T follicular helper cell (primary cell): ENCODE measurements at places on chromosomes 3 and 15.
A peak's percentile ranks its signal among the peaks of the same experiment; 100 is the strongest.

DNA sequence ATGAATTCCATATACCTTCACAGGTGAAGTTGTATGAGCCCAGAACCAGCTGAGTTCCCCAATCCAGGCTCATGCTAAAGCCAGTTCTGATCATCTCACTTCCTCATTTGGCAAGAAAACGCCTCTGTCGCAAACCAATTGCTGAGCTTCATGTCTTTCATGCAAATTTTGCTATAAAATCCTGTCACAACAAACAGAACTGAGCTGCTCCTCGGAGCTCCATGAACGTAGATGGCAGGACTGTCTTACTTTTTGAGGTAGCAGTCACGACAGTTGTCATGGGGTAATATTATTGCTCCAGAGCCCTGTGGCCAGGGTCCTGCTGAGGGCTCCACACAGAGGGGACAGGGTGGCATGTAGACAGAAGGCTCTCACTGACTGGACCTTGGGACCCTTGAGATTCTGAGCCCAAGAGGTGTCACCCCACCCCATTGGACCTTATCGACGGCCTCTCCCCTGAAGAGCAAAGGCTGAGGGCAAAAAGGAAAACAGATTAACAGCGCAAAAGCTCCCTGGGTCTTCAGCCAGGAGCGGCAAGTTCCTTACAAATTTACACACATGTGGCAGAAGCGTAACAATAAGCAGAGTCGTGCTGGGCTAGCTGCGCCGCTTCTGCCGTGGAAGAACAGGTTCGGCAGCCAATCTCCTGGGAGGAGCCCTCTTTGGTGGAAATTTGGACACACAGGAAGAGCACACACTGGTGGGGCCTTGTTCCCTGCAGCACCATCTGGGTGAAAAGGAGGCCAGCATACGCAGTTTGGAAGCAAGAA lies 249.2 kb downstream of the OPA1 start:
- no peak for DNase-seq

DNA sequence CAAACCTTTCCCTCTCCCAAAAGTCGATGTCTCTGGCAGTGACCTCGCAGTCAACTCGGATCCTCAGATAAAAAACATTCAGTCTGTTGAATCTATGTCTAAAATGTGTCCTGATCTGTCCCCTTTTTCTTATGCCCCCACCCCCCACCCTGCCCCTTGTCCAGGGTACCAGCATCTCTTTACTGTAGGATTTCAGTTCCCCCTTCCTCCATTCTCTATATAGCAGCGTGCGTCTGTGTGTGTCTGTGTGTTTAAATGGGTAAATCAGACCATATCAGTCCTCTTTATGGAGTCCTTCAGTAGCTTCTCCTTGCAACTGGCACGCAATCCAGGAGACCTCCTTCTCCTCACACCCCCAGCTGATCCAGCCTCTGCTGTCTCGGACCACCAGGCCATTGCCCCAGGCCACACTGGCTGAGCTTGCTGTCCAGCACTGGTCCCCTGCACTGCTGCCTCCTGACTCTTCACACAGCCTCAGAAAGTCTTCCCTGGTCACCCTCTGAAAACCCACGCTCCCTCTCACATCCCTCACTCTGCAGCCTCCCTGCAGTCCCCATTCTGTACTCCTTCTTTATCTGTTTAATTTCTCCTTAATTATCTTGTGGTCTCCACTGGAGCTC lies 1.5 kb downstream of the LRRK1 start:
- DNase-seq = no peak

GRCh38 chr3:134846911-134847317 lies 51.9 kb downstream of the EPHB1 start:
- no peak for DNase-seq

GRCh38 chr3:79052054-79052681 lies 715.6 kb downstream of the ROBO1 start:
- no peak for DNase-seq

- DNase-seq = peak; percentile 45
Observed at GRCh38 chr15:100338971-100339444, 2.8 kb downstream of the ADAMTS17 start.

DNA sequence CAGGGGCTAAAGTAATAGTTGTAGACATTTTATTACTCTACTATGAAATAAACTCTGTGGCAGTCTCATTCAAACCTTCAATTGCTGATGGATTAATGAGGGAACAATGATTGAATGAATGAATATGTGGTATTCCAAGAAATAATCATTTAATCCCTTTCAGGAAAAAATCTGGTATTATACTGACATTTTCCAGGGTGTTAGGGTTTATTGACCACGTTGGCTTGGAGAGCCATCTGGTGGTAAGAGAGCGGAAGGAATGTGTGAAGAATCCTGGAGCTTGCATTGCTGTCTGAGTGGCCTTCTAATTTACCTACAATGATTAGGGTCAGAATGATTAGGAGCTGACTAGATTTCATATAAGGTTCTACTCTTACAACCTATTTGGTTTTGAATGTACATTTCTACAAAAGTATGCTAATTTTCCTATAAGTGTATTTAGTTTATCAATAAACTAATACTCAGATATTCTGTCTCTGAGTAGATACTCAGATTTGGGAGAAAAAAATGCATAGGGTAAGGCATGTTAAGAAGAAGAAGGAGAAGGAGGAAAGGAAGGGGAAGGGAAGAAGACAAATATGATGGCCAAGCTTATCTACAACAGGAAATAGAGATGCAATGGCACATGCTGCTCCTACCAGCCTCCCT lies 249.9 kb downstream of the ROBO1 start:
- no peak for DNase-seq

GRCh38 chr3:13822042-13822441 lies 57.8 kb downstream of the WNT7A start:
- no peak for DNase-seq

- DNase-seq = no peak
Observed at GRCh38 chr3:120039642-120040610, 54.3 kb downstream of the GSK3B start.

GRCh38 chr3:56919797-56920195 lies 118.0 kb upstream of the ARHGEF3 start:
- DNase-seq = no peak

GRCh38 chr3:63689285-63689684 lies 36.8 kb downstream of the SNTN start:
- no peak for DNase-seq

GRCh38 chr3:112519424-112520001 lies 20.2 kb upstream of the BTLA start:
- DNase-seq = peak; percentile 12

DNA sequence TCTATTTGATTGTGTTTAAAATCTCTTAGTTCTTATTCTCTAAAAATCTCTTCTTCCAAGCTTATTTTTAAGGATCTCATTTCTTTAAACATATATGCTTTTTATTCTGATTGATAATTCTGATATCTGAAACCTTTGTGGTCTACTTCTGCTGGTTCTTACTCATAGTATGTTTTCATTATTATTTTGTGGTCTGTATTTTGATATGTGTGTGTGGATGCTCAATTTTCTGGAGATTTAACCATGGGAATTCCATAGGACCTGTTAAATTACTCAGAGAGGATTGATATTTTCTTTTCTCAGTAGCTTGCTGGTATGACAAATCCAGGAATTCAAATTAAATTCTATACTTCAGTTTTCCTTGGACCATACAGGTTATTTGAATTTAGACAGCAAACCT lies 14.7 kb upstream of the HHLA2 start:
- no peak for DNase-seq

- DNase-seq = no peak
Observed at GRCh38 chr3:176796371-176796770, 400.9 kb downstream of the TBL1XR1 start.

GRCh38 chr3:141894524-141895176 lies 18.2 kb downstream of the ATP1B3 start:
- no peak for DNase-seq

DNA sequence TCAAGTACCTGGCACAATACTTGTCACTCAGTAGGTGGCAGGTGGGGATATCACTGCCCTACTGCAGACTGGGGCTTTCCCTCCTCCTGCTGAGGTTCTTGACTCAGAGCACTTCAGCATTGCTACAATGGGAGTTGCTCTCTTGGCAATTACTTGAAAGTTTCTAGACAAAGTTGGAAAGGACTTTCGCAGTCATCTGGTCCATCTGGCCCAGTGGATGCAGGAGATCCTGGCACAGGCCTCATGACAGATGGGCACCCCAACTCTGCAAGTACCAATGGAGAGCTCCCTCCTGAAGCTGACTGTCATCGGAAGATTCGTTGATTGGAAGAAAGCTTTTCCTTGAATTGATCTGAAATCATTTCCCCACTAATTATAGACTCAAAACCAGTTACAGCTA lies 19.2 kb upstream of the IGF2BP2 start:
- DNase-seq = no peak

DNA sequence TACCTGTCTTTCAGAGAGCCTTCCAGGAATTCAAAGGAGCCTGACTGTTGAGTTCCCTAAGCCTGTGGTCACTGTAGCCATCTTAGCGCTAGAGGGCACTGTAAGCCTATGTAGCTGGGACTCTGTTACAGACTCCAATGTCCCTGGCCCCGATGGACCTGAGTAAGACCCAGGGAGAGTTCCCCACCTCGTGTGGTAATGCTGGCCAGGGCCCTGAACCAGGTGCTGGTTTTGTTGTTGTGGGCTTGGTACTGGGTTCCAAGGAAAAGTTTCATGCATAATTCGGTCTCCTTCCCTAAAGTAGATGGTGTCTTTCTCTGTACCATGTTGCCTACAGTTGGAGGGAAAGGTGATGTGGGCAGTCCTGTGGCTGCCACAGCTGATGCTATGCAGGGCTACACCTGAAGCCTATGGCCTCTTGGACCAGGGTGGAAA lies 32.4 kb downstream of the CDAN1 start:
- DNase-seq = peak; percentile 43
